ENCODE measurements at places on chromosomes 16 and 17.

GRCh38 chr16:47375423-47375822 is 85.4 kb downstream of the ITFG1 start:
- DNase-seq: no peak

- no peak for DNase-seq
These were observed 8.8 kb downstream of the SCIMP start for GRCh38 chr17:5225668-5226457.

DNA sequence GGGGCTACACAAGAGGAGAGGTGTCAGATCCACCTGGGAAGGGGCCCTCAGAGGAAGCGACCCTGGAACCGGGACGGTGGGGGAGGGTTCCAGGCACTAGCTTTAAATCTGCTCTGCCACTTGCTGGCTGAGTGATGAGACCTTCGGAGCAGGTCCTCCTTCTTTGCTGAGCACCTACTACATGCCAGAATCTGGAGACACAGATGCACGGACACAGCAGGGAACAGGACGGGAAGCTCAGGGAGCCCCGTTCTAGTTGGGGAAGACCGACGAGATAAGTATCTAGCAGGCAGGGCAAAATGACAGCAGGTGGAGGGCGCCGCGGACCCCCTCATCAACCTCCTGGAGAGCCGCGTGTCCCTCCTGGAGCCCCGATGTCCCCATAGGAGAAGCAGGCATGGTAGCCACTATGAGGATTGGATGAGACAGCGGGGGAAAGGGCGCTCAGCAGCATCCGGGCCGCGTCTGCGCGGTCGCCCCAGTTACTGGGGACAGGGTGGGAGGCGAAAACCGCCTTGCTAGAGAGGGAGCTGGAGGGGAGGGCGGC is 27.2 kb downstream of the SBK1 start:
- DNase-seq: no peak

- DNase-seq: no peak
These were observed 40.8 kb downstream of the HS3ST3A1 start for GRCh38 chr17:13560935-13561334.

GRCh38 chr17:73686126-73686525 is 41.9 kb upstream of the SDK2 start:
- no peak for DNase-seq

DNA sequence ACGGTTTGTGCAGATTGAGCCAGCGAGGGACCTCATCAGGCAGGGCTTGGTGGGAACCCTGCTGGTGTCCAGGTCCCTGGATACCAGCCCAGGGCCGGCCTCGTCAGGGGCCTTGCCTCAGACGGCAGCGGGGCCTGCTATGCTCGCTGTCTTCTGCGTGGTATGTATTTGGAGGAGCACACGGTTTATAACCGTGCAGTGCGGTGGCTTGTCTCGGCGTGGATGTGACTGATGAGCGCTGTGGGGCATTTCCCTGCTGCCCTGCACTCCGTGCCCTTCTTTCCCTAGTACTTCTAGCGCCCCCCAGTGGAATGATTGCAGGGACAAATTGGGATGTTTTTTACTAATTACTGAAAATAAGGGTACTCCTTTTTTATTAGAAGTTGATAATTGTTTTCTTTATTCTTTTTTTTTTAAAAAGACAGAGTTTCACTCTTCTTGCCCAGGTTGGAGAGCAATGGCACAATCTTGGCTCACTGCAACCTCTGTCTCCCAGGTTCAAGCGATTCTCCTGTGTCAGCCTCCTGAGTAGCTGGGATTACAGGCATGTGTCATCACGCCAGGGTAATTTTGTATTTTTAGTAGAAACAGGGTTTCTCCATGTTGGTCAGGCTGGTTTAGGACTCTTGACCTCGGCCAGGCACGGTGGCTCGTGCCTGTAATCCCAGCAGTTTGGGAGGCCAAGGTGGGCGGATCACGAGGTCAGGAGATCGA is 15.3 kb downstream of the TBCD start:
- DNase-seq: no peak

DNA sequence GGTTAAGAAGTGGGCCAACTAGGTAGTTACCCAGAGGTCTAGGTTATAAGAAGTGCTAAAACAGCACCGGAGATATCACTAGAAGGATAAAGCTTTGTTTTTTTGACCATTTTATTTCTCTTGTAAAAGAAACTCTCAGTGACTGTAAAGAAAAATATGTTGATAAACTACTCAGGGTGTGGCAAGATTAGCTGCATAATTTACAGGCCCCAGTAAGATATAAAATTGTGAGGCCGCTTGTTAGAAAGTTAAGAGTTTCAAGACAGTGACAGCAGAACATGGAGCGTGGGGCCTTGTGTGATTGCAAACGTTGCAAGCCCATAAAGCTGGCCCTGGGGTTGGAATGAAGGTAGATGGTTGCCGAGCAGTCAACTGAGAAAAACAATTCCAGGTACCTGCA is 263.7 kb upstream of the EEF2KMT start:
- no peak for DNase-seq

DNA sequence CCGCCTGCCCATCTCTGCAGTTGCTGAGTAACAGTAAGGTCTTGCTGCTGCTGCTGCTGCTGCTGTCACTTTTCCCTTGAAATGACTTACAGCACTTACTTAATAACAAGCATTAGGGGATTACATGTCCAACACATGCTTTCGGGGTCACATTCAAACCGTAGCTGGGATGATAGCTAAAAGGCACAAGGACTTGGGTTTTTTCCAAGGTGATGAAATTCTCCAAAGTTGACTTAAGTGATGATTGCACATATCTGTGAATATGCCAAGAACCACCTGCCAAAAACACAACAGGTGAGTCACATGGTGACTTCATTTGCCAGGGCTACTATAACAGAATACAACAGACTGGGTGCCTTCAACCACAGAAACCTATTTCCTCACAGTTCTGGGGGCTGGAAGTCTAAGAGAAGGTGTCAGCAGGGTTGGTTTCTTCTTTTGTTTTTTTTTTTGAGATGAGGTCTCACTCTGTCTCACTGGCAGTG is 121.9 kb upstream of the TNRC6C start:
- no peak for DNase-seq

DNA sequence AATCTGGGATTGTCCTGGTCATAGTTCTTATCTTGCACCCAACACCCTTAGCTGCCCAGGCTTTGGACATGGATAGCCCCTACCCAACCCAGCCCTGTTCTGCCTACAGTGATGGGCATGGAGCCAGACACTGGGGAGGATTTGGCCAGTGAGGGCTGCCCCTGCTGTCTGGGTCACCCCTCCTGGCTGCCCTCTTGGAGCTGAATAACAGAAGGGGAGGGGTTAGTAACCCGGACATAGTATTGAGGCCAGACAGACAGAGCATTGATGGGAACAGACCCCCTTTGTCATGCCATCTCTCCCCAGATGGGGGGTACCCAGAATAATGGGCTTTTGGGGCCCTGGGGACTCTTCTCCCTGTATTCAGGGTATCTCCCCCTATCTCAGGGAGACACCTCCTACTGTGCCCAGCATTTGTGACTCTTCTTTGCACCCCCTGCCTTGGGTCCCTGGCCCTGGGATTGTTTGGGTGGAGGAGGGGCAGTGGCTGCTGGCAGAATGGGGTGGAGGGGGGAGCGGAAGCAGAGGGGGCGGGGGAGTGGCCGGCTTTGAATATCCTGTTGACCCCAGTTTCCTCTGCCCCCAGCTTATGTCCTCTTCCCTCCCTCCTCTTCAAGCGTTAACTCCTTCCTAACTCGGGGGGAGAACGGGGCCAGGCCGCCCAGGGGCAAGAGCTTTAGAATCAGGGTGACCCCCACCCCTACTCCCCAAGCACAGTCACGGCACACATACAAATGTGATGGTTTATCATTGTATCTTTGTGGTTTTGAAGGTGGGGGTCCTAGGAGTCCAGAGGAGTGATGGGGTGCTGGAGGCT is 17.0 kb downstream of the GJD3 start:
- DNase-seq: no peak

GRCh38 chr16:66752958-66753357 is 1.5 kb upstream of the DYNC1LI2 start:
- DNase-seq: no peak

DNA sequence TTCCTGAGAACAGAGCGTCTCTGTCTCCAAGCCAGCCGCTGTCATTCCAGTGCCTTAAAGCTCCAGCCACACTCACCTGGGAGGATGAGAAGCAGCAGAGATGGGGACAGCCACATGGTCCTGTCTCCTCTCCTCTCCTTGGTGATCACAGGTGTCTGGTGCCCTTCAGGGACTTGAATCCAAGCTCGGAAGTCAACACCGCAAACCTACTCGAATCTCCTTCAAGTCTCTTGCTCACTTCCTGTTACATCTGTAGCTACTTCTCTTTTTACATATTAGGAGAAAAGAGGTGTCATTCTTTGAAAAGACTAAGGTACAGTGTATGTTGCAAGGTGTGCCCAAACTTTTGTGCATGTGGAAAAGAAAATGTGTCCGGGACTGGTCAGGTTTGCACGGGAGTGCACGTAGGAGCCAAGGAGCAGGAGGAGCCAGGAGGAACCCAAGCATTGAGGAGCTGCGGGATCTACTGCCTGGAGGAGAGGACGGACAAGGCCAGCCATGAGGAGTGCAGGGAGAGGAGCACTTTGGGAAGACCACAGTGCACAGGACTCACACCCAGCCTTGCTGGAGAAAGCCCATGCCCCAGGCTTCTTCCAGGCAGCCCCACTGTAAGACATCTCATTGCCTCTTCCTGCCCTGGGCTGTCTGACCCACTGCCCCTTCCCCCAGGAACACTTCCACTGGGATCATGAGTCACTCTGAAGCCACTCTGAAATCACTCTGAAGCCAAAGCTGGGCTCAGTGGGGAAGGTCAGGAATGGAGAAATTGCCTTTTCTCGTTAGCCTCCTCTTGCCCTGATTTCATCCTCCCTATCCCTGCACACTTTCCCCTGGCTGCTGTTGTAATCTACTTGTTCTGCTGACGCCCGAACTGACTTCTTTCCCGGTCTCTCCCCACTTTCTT is at the start of gene CD300LD:
Gene CD300LD (minus strand): TSS at position 197 of the 904 bp plus-strand sequence. CDS start 81 bp downstream, at position 116.
- DNase-seq: no peak

- DNase-seq: no peak
These were observed 15.4 kb downstream of the PHF12 start for GRCh38 chr17:28935744-28936460.

DNA sequence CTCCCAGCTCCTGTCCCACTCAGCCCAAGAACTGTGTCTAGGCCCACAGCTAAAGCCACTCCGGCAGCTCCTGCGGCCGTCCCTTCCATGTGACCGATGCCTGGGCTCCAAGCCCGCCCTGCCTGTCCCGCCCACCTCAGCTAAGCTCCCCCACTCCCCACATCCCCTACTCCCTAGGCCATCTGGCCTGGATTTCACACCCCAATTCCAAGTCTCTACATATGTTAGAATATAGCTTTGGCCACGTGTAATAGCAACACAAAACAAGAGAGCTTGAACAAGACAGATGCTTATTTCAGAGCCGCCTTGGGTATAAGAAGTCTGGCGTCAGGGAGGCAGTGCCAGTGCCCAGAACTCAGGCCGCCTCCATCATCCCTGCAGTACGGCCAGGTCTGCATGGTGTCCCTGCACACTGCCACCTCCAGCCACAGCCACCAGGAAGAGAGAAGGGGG is 30.0 kb upstream of the USP22 start:
- no peak for DNase-seq

- peak; percentile 77 for DNase-seq
These were observed 5.4 kb downstream of the MYO1C start for GRCh38 chr17:1486802-1487695.

DNA sequence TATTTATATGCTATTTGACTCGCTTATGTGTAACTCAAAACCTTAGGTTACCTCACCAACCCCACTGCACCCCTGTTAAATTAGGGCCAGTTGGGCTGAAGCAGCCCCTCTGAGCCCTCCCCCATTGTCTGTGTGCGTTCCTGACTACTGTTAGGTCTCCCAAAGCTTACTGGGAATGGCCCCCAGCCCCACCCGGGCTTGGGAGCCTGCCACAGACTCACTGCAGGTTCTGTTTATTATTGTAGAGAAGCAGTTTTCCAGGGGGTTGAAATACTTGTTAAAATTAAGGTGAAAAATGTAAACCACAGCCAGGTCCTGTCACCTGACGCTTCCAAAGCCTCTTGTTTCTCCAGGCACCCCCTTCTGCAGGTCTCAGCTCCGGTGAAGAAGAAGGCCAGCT is 151.7 kb downstream of the FOXL1 start:
- DNase-seq: no peak

- no peak for DNase-seq
These were observed 2.3 kb downstream of the LCAT start for GRCh38 chr16:67941469-67942199.

DNA sequence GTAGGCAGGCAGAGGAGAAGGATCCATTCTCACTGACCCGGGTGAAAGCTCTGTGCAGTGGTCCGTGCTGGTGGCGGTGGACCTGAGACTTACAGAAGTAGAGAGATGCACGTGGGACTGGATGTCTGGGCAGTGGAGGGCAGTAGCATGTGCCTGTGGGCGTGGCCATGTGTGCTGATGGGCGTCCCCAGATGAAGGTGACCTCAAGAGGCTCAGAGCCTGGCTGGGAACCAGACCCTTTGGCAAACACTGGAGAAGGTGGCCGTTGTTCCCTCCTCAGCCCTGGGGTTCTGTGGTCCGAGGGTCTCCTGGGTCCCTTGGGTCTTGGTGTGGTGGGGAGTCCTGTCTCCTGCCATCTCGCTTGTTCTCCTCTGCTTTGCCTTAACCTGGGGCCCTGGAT is 15.6 kb downstream of the WSCD1 start:
- no peak for DNase-seq

DNA sequence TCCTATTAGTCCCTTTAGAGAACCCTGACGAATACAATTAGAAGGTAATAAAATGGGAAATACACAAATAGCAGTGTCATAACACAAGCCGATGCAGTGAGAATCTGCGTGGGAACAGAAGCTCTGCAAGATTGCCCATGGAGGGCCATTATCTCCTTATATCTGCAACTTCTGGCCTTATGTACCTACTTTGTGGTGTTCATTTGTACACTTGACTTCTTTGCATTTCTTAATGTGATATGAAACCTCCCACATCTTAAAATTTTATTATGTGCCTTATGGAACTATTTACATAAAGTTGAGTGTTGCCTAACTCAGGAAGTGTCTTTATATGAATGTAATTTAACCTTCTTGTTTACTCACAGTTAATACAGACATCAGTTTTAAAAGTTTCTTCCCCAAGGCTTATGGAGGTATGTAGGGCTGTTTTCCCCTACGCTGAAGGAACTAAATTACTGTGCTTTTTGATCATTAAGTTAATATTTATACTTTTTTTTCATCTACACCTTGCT is 10.1 kb upstream of the TANC2 start:
- DNase-seq: no peak

DNA sequence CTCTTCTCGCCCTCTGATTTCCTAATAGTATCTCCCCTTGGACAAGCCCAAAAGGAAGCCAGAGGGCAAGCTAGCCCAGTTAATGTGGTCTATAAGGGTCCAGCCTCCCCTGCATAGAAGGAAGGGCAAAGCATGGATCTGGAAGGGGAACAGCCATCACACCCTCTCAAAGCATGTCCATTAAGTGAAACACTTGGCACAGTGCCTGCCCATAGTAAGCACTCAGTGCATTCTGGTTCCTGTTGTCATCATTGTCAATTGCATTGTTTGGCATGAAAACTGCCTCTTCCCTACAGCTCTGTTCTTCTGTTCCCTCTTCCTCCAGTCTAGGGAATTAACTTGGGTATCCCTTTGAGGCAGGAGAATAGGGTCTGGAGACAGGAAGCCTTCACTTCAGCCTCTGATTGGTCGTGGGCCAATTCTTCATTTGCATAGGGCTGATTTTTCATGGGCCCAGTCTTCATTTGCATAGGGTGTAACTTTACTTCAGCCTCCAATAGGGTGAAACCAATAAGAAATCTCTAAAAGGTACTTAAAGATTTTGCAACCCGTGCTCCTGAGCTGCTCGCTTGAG is 81.4 kb downstream of the C17orf67 start:
- no peak for DNase-seq

Data from stimulated activated CD8-positive, alpha-beta memory T cell treated with anti-CD3 and anti-CD28 coated beads, Interleukin-7, amount 100 ng/mL, for 48 hours (primary cell).